ENCODE measurements at places on chromosomes 3 and 15.

DNA sequence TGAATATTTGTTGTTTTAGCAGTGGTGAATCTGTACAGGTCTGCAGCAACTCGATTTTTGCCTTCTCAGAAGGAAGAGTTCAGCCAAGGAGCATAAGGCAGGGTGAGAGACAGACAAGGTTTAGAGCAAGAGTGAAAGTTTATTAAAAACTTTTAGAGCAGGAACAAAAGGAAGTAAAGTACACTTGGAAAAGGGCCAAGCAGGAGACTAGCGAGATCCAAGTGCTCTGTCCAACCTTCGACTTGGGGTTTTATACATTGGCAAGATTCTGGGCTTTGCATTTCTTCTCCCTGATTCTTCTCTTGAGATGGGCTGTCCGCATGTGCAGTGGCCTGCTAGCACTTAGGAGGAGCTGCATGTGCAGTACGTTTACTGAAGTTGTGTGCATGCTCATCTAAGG is 46.7 kb upstream of the AADACL2 start:
- H3K27ac ChIP-seq = no peak overlapping the region
- no peak for DNase-seq
- no peak overlapping the region for H3K4me3 ChIP-seq
- no peaks in the 10 kb centered on the region for H3K36me3 ChIP-seq
- H3K4me1 ChIP-seq = no peaks in the 10 kb centered on the region
- no peaks in the 10 kb centered on the region for H3K27me3 ChIP-seq

GRCh38 chr3:65391068-65391467 is 647.6 kb downstream of the MAGI1 start:
- H3K4me3 ChIP-seq = no peak overlapping the region
- no peak overlapping the region for H3K27ac ChIP-seq
- H3K4me1 ChIP-seq = no peaks in the 10 kb centered on the region
- peaks cover 2% of the 10 kb centered on the region for H3K36me3 ChIP-seq
- H3K27me3 ChIP-seq = no peaks in the 10 kb centered on the region

DNA sequence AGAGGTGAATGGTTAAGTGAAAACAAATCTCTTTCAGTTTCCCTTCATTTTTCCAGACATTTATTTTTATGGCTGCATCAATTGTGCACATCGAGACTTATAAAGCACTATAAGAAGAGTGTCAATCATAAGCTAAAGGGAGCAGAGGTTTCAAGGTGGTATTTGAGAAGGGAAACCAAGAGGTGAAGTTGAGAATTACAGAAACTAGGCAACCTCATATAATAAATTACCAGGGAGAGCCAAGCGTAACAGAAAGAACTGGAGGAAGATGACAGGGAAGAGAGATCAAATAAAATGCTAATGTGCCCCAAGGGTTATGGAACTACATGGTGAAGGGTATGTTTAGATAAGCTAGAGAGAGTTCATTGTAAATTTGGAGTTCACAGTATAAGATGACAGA is 6.3 kb upstream of the CCDC54 start:
- DNase-seq = no peak
- H3K27ac ChIP-seq = no peak overlapping the region

- H3K4me1 ChIP-seq = no peaks in the 10 kb centered on the region
- no peak for DNase-seq
- no peaks in the 10 kb centered on the region for H3K36me3 ChIP-seq
- no peak overlapping the region for H3K4me3 ChIP-seq
These were observed 46.9 kb downstream of the COMMD2 start for GRCh38 chr3:149705416-149705815.

- no peak overlapping the region for H3K27ac ChIP-seq
- H3K27me3 ChIP-seq = no peaks in the 10 kb centered on the region
- no peaks in the 10 kb centered on the region for H3K36me3 ChIP-seq
- no peak for DNase-seq
These were observed 12.7 kb downstream of the SLC6A20 start for GRCh38 chr3:45783667-45784066.

GRCh38 chr3:146180376-146180775 is 19.4 kb upstream of the PLOD2 start:
- H3K27ac ChIP-seq = no peak overlapping the region
- no peaks in the 10 kb centered on the region for H3K27me3 ChIP-seq
- H3K4me1 ChIP-seq = no peaks in the 10 kb centered on the region
- no peak overlapping the region for H3K4me3 ChIP-seq
- H3K36me3 ChIP-seq = no peaks in the 10 kb centered on the region
- no peak for DNase-seq

GRCh38 chr3:13518516-13518953 is 30.4 kb upstream of the FBLN2 start:
- no peak overlapping the region for H3K27ac ChIP-seq
- no peaks in the 10 kb centered on the region for H3K36me3 ChIP-seq
- no peak overlapping the region for H3K4me3 ChIP-seq
- DNase-seq = no peak
- H3K4me1 ChIP-seq = peaks cover 11% of the 10 kb centered on the region
- H3K27me3 ChIP-seq = no peaks in the 10 kb centered on the region

DNA sequence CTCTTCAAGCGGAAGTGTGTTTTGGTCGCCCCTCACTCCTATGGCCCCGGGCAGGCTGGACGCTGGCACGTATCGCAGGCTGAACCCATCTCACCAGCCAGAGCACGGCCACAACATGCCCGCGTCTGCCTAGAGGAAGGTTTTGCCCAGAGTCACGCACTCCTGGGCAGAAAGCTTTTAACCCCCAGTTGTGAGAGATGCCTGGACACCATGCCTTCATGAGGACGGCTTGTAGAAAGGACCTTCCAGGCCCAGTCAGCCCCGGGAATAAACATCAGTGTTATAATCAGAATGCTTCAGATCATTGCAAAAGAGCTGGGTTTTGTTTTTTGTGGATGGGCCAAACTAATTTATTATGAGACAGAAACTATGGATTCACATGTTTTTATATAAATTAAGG is 16.5 kb downstream of the CYFIP1 start:
- H3K4me3 ChIP-seq = no peak overlapping the region
- peaks cover 11% of the 10 kb centered on the region for H3K4me1 ChIP-seq
- no peaks in the 10 kb centered on the region for H3K27me3 ChIP-seq
- no peak overlapping the region for H3K27ac ChIP-seq

DNA sequence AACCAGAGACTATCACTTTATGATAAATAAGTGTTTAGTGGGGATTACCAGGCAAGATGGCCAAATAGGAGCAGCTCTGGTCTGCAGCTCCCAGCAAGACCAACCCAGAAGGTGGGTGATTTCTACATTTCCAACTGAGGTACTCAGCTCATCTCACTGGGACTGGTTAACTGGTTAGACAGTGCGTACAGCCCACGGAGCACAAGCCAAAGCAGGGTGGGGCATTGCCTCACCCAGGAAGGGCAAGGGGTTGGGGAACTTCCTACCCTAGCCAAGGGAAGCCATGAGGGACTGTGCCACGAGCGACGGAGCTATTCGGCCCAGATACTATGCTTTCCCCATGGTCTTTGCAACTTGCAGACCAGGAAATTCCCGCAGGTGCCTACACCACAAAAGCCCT is 171.0 kb downstream of the CTNNB1 start:
- no peak for DNase-seq
- H3K4me1 ChIP-seq = peaks cover 9% of the 10 kb centered on the region
- H3K4me3 ChIP-seq = no peak overlapping the region
- no peaks in the 10 kb centered on the region for H3K27me3 ChIP-seq
- no peaks in the 10 kb centered on the region for H3K36me3 ChIP-seq

GRCh38 chr15:75920079-75920478 is 16.4 kb downstream of the FBXO22 start:
- no peak overlapping the region for H3K27ac ChIP-seq
- no peaks in the 10 kb centered on the region for H3K27me3 ChIP-seq
- peaks cover 31% of the 10 kb centered on the region for H3K36me3 ChIP-seq
- DNase-seq = no peak
- H3K4me1 ChIP-seq = peaks cover 6% of the 10 kb centered on the region
